CD4-positive, CD25-positive, alpha-beta regulatory T cell (primary cell): ENCODE measurements at places on chromosomes 16 and 17. TPM values are rescaled to one million over a fixed set of nuclear protein-coding genes. Genes with fewer than 3 reads are reported as not detected.

Gene NSF
- polyA plus RNA-seq, result 30.7 TPM

DNA sequence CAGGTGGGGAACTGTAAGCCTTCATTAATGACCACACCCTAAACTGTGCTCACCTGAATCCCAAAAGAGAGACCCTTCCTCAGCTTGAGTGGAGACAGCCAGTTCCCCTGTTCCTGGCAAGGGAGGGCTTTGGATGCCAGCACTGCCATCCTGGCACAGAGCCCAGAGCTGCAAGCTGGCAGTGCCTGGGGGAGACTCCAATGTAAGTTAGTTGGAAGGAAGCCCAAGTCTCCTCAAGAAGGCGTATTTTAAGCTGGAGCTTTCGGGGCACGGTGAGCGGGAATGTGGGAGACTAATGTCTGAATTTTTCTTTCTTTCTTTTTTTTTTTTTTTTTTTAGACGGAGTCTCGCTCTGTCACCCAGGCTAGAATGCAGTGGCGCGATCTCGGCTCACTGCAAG, 4.7 kb downstream of the CDC42EP4 start:
- DNase-seq, result no peak

GRCh38 chr16:66489818-66490217, 60.1 kb downstream of the TK2 start:
- no peak for DNase-seq

DNA sequence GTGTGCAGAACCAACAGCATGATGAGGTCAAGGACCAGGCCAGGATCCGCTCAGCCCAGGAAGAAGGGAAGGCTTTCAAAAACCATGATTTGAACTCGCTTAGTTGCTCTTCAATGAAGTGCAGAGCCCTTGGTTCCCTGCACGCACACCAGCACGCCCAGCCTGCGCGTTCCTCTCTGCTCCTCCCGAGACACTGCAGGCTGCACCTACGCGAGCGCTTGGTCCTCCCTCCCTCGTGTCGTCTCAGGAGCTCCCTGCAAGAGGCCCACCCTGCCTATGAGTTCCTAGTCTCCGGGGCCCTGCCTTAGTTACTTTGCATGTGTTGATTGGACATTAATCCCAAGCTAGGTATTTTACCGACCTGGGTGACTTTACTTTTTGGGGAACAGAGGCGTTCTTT, 132.9 kb upstream of the TNRC6C start:
- no peak for DNase-seq

Gene C16orf96
- not detected for polyA plus RNA-seq

DNA sequence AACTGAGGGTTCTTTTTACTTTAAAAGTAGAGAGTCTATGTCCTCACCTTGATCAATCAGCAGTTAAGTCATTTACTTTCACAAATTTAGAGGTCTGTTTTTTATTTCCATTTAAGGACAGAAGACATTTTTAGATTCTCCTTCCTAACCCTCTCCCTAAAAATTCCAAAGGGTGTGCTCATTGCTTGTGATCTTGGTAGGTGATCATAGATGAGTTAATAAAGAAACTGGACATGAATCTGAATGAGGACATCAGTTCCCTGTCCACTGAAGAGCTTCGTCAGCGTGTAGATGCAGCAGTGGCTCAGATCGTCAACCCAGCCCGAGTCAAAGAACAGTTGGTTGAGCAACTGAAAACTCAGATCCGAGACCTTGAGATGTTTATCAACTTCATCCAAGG, 8.8 kb downstream of the RUNDC1 start:
- DNase-seq, result no peak

GRCh38 chr16:86941731-86942130, 363.4 kb downstream of the FOXL1 start:
- no peak for DNase-seq

DNA sequence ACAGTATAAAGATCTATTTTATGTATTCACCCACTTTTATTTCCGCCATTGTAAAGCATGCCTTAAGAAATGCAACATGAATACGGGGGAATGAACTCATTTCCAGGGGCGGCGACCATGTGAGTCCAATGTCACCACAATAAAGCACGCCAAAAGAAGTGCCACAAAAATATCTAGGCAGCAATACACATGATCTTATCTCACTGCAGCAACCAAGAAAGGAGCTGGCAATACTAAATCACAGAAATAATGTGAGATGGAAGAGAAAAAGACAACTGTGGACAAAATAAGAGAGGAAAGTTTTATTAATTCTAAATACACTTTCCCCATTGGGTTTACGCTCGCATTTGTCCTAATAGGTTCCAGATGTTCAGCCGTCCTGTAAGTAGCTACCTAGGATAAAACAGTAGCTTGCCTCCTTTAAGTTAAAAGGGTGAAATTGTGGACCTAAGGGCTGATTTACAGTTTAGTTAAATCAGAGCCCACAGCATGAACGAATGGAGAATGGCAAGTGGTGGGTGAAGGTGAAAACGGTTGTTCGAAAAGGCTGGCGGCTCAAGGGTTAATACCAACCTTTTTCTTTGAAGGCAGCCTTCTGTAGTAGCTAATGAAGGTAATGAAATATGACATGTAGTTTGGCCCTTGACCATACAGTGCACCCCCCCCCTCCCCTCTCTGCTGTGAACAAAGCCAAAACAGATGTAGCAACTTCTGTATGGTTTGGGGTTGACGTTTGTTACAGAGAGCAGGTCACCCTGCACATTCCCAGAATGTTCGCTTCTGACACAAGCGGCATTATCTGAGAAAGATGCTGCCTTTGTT, 504.2 kb upstream of the PSMD7 start:
- DNase-seq, result no peak

GRCh38 chr17:4953451-4953961, 2.6 kb downstream of the ENO3 start:
- DNase-seq, result no peak

Gene TNFSF13
- 0.41 TPM for polyA plus RNA-seq

Gene ASGR1
- polyA plus RNA-seq, result not detected

- DNase-seq, result no peak
These were observed 47.3 kb downstream of the C16orf82 start for GRCh38 chr16:27114006-27114405.

DNA sequence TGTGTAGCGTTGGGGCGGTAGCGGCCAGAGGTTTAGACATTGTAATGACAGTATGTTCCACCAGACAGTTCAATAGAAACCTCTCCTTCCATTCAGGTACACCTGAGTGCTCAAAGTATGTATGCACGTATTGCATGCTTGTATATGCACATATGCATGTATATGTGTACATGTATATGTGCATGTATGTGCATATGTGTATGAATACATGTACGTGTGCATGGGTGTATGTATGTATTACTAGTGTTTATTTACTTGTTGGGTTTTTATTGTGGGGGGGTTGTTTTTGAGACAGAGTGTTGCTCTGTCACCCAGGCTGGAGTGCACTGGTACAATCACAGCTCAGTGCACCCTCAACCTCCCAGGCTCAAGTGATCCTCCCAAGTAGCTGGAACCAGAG, 30.0 kb downstream of the BCO1 start:
- DNase-seq, result no peak

GRCh38 chr17:77475016-77475976, 334.5 kb downstream of the SEC14L1 start:
- DNase-seq, result peak; percentile 57

GRCh38 chr16:85392756-85393673, 220.1 kb upstream of the GSE1 start:
- DNase-seq, result no peak

Gene GPRC5C
- not detected for polyA plus RNA-seq

GRCh38 chr16:8203101-8203500, 387.2 kb downstream of the TMEM114 start:
- DNase-seq, result no peak

Gene CBX8
- polyA plus RNA-seq, result 0.43 TPM

DNA sequence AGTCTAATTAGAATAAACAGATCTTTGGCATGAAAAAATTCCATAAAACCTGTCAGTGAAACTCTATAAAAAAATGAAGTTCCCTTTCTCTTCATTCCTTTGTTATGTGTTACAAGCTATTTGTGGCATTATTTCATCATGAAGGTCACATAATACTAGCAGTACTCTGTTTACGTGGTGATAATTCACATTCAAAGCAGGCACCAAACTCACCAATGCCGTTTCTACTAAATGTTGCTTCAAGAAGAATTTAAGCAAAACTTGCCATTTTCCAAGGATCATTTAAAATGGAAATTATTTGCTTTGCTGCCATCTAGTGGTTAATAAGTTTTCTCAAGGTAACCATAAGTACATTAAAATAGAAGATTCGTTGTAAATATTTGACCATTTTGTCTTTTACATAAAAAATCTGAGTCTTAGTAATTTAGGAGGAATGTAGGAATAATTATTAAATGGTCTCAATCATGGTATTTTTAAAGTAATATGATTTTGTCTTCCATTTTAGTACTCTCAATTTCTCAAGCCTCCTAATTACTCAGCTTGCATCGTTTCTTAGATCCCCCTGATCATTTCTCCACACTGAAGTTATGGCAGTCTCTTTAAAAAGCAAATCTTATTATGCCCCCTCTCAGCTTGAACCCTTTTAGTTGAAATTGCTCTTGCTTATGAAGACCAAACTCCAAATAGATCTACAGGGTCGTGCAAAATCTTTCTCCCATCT, 80.8 kb downstream of the OMG start:
- DNase-seq, result peak; percentile 42

- no peak for DNase-seq
These were observed 393.7 kb upstream of the DYNLRB2 start for GRCh38 chr16:80147026-80147655.

Gene SMPD3
- polyA plus RNA-seq, result 20.3 TPM

- no peak for DNase-seq
These were observed 73.3 kb downstream of the ABCC12 start for GRCh38 chr16:48082516-48082915.

Gene CNGB1
- polyA plus RNA-seq, result not detected

- DNase-seq, result no peak
These were observed 52.6 kb downstream of the MYO1D start for GRCh38 chr17:32824334-32824733.

Gene EVPLL
- polyA plus RNA-seq, result not detected

GRCh38 chr17:65173284-65173793, 36.2 kb downstream of the RGS9 start:
- peak; percentile 25 for DNase-seq

- no peak for DNase-seq
These were observed 39.4 kb upstream of the ACSF3 start for GRCh38 chr16:89054261-89054661.

- DNase-seq, result peak; percentile 28
These were observed 72.4 kb downstream of the MRM1 start for GRCh38 chr17:36673637-36674277.

- DNase-seq, result peak; percentile 99
These were observed 17.5 kb downstream of the SBK1 start for GRCh38 chr16:28309811-28310311.

Gene CPHXL2
- not detected for polyA plus RNA-seq

Gene TPSB2
- not detected for polyA plus RNA-seq

DNA sequence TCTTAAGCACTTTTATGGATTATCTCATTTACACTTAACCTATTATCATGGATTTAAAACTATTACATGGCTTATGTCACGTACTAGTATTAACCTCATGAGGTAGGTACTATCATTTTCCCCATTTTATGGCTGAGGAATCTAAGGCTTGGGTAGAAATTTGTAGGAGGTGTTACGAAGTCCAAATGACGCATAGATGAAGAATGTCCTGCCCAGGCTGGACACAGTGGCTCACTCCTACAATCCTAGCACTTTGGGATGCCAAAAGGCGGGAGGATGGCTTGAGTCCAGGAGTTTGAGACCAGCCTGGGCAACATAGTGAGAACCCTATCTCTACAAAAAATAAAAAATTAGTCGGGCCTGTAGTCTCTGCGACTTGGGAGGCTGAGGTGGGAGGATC, 4.8 kb upstream of the C1QL1 start:
- no peak for DNase-seq

DNA sequence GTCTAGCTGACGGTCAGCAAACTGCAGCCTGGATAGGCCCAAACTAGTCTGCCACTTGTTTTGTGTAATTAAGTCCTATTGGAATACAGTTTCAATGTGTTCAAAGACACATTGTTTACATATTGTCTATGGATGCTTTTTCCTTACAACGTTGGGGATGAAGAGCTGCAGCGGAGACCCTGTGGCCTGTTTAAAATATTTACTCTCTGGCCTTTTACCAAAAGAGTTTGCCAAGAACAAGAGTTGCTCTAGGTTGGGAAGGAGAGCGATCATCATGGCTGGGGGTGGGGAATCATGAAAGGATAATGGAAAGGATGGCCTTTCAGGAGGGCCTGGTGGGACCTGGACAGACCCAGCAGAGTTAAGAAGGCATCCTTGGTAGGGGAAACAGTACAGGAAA, 274.9 kb upstream of the ZFHX3 start:
- no peak for DNase-seq

DNA sequence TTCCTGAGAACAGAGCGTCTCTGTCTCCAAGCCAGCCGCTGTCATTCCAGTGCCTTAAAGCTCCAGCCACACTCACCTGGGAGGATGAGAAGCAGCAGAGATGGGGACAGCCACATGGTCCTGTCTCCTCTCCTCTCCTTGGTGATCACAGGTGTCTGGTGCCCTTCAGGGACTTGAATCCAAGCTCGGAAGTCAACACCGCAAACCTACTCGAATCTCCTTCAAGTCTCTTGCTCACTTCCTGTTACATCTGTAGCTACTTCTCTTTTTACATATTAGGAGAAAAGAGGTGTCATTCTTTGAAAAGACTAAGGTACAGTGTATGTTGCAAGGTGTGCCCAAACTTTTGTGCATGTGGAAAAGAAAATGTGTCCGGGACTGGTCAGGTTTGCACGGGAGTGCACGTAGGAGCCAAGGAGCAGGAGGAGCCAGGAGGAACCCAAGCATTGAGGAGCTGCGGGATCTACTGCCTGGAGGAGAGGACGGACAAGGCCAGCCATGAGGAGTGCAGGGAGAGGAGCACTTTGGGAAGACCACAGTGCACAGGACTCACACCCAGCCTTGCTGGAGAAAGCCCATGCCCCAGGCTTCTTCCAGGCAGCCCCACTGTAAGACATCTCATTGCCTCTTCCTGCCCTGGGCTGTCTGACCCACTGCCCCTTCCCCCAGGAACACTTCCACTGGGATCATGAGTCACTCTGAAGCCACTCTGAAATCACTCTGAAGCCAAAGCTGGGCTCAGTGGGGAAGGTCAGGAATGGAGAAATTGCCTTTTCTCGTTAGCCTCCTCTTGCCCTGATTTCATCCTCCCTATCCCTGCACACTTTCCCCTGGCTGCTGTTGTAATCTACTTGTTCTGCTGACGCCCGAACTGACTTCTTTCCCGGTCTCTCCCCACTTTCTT, at the start of gene CD300LD:
Gene CD300LD, minus strand, starts transcription at position 197 of the 904 bp plus-strand sequence. Its CDS starts 81 bp downstream, at position 116.
- peak; percentile 74 for DNase-seq

Gene TAT
- 0.23 TPM for polyA plus RNA-seq

- DNase-seq, result no peak
These were observed 166.2 kb downstream of the C16orf78 start for GRCh38 chr16:49539758-49540157.

- DNase-seq, result no peak
These were observed 199.8 kb upstream of the CHMP6 start for GRCh38 chr17:80791758-80792284.

GRCh38 chr16:27468941-27469531, 67.1 kb downstream of the IL21R start:
- no peak for DNase-seq

DNA sequence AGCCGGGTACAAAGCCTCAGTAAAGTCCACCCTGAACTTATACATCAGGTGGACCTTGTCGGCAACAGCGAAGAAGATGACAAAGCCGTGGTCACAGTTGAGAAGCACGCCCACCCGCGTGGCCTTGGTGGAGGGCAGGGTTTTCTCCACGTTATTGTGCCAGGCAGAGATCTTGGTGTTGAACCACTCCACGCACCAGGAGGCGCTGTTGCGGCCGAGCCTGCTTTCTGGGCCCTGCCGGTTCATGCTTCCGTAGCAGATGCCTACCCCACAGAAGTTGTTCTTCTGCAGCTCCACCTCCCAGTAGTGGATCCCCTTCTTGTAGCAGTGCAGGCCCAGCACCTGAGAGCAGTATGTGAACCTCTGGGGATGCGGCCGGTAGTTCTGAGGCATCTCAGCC, 22.1 kb downstream of the TRIM25 start:
- DNase-seq, result peak; percentile 14
